Hindlimb muscle (tissue), 1 donor: ENCODE measurements at places on chromosomes 5 and 9.

DNA sequence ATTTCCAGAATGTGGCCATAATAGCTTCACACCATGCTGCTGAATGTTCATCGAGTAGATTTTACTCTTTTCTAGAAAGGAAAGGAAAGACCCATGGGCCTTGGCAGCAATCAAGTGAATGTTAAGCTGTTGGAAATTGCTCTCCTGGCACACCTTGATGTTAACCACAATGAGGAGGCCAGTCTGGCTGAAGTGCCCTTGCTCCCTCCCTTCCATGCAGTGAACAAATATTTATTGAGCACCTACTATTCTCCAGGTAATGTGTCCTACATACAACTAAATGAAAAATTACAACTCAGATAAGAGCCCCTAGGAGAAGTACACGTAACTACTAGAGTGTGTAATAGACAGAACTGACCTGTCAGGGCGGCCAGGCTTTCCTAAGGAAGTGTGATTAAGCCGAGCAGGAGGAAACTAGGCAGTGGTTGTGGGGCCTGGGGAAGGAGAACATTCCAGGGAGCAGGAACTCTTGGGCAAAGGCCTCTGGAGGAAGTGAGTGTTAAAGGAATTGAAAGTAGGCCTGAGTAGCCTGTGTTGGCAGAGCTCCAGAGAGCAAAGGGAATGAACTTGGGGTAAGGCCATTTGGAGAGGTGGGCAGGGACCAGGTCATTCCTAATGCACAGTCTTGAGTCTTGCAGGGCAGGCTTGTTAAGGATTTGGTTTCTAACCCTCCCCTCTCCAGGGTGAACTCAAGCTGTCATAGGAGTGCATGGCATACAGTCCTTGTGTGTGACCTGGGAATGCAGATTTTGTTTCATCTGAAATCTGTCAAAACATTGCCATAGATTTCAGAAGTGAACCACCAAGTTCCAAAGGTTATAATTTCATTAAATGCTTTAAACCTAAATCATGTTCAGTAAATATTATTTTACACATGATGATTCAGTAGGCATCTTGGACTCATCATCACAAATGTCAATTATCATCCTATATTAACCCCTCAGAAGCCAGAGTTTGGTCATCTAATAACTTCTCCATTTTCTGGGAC lies 9.0 kb upstream of the ZSWIM6 start:
- no peak for DNase-seq

GRCh38 chr5:90284375-90284774 lies 125.2 kb downstream of the CETN3 start:
- DNase-seq = no peak

DNA sequence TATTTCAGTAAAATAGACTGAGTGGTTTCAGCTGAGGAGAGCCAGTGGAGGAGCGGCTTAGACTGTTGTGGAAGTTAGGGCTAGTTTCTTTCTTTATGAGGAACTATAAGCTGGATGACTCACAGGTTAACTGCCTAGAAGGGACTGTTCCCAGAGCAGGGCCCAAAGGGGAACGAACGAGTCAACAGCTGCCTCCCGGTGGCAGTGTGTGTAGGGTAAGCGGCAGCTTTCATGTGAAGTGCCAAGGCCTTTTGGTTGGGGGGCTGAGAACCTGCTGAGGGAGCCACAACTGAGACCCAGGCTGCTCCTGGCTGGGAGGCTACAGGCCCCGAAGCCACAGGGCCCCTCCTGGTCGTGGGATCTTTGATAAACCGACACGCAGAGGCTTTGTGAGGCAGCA lies 7.0 kb downstream of the SQSTM1 start:
- DNase-seq = no peak

DNA sequence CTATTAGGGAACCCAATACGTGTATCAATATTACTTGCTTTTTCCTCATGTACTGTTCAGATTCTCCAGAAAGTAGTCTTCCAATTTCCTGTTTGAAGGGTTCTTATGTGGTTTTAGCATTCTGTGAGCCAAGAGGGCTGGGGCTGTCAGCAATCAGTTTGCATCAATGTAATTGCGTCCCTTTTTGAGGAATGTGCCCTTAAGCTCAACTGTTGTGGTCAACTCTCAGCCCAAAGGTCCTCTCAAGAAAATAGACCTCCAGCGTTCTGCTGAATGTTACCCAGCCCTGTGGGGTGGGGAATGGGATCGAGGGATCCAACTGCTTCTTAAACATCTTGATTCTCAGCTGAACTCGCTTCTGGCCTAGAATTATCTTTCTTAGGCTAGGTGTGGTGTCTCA lies 43.8 kb upstream of the CDK20 start:
- no peak for DNase-seq

- no peak for DNase-seq
Observed at GRCh38 chr9:95273369-95274022, 44.0 kb downstream of the FANCC start.

DNA sequence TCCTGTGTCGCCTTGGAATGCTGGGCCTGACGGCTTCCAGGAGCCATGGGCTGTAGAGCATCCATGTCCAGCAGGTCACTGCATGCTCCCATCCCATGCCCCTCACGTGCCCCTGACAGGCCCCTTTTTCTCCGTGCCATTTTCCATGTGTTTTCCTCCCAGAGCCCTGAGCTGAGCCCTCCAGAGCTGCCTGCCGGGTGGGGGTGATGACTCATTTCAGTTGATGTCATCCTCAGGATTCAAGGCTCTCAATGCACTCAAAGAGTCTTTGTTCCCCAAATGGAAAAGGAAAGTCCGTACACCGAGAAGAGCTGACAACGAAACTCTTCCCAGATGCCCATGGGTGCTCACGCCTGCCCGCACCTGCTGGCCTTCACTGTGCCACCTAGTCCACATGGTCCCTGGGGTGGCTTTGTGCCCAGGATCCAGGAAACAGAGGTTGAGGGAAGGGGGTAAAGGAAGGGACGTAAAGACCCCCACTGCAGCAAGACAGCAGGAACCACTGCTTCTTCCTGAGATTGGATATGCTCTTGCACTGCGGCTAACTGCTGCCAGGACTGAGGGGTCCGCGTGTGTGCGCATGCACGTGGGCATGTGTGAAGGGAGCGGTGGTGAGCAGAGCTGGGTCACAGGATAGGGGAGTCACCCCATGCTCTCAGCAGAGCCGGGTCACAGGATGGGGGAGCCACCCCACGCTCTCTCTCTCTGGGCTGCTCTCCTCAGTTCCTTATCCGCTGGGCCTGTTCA lies 27.6 kb downstream of the COL15A1 start:
- DNase-seq = no peak

- DNase-seq = no peak
Observed at GRCh38 chr5:89850513-89850865, 559.1 kb downstream of the CETN3 start.

- no peak for DNase-seq
Observed at GRCh38 chr9:113317777-113318176, 14.6 kb upstream of the RNF183 start.

DNA sequence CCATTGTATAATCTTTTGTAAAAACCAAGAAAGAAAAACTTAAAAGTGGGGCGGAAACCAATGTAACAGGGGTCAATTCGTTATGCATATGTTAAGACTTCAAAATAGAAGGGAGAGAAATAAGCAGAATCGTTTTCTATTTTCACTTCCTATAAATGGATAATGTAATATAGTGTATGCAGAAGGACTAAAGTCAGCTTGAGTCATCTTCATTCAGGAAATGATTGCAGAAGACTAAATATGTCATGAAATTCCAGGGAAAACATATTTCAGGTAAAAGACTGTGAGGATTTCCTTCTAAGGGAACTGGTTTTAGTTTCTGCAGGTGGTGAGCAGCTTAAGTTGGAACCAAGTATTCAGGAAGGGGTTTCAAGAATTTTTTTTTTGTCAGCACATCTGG lies 753.3 kb downstream of the IRX1 start:
- no peak for DNase-seq

DNA sequence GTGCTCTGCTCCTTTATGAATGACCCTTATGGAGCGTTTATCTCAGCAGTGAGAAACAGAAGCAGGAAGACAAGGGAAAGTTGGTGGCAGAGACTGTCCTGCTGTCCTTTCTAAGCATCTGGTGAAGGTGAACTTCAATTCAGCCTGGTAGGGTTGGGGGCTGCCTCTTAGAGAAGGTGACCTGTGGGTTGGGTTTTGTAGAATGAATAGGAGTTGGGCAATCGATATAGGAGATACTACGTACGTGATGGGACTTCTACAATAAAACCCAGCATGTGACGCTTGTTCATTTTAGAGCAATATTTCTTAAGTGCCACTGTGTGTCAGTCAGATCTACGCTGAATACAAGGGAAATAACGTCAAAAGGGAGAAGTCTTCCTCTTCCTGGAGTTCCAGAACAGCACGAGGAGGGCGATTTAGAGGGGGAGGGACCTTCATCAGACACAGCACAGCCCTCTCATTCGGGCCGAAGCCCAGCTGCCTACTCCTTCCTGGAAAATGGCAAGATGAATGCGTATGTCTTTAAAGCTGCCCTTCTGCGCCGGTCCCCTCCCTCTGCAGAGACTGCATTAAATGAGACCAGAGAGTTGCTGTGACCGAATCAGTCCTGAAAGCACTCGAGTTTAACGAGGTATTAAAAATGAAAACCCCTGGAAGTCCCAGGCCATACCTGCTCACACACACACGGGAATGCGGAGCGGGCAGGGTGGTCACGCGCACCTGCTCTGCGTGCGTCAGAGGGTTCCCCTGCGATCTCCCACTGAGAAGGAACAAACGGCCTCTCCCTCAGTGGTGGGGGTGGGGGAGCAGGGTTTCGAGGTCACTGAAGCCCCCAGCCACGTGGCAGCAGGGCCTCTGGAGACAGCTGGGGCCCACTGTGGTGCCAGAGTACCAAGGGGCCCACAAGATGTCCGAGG lies 85.3 kb upstream of the SARDH start:
- DNase-seq = no peak

DNA sequence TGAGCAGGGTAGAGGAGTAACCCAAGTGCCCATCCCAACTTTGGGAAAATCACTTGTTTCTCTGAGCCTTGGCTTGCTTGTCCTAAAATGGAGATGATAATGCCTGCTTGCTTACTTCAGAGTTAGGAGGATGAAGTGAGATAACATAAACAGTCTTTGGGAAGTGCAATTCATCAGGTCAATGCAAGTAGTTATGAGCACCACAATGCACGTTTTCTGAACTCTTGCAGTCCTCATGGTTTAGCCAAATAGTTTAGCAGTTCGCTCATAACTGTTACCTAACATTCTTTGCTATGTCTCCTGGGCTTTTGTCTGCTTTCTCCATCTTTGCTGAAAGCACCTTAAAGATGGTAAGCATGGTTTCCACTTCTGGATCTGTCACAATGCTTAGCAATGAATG lies 270.0 kb downstream of the ADAMTSL1 start:
- DNase-seq = no peak

DNA sequence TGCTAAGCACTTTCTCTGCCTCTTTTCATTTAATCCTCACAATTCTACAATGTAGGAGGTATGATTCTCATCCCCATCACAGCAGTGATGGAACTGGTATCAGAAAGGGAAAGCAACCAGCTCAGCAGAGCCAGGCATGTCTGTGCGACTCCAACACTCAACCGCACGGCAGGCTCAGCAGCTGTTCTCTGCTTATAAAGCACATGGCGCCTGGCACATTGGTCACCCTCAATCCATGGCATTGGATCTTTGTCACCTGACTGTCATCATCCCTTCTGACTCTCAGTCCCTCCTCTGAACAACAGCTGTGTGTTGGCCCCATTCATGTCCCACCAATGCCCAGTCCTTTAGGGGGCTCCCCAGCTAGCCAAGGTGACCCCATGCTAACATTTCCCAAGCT lies 45.1 kb upstream of the HAND1 start:
- no peak for DNase-seq

DNA sequence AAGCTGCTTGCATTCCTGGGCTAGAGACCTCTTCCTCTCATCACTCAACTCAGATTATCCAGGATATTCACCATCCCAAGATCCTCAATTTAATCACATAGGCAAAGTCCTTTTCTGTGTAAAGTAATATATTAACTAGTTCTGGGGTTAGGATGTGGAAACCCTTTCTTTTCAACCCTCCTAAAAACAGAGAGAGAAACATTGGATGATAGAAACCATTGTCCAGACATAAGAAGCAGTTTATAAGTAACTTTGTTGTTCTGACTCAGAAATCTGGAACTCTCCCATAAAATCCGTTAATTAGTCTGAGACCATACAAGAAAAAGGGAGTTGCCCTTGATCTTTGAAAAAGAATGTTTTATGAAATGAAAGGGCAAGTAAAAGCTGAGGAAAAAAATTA lies 817.1 kb upstream of the CDH9 start:
- no peak for DNase-seq

DNA sequence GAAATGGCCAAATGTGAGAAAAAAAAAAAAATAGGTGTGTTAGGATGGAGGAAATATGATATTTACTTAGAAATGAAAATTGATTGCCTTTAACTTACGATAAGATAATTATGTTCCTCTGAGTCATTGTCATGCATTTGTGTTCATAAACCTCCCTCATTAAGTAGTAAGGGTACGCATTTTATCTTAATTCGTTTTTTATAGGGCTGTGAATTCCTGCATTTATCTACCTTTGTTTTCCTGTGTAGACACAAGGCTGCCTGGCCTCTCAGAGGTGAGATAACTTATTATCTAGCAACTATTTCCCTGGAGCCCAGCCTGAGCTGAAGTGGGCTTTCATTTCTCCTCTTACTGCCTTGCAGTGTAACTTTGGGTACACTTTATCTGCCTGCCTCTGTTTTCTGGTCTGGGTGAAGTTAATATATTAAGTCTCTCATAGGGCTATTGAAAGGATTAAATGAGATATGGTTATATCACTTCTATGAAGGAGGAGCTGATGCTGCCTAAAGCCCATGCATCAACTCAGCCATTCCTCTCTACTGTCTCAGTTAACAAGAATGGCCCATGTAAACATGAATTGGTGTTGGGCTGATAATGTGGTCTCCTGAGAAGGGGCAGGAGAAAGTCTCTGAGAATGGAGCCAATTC lies 103.8 kb upstream of the KLF4 start:
- DNase-seq = no peak

DNA sequence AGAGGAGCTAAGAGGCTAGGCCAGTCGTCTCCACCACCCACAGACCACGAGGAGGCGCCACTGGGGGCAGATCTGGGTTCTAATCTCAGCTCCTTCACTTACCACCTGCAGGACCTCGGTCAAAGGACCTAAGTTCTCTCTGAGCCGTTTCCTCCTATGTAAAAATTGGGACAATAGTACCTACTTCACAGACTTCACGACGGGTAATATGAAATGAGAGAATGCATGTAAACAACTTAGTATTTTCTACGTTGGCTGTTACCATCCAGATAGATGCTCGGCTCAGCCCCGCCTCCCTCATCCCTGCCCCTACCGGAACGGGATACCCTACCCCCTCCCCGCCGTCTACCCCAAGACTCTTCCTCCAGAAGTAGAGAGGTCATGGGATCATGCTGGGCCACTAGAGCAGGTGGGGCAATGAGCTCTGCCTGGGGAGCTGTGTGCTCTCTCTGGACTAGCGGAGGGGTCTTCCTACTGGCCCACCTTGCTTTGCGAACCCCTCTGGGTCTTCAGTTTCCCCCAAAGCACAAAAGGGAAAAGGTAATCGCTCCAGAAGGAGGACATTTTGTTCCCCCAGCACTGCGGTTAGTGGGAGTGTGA lies 541 bp downstream of the GNPDA1 start:
- DNase-seq = no peak
